ENCODE measurements at places on chromosomes 1 and 21.

DNA sequence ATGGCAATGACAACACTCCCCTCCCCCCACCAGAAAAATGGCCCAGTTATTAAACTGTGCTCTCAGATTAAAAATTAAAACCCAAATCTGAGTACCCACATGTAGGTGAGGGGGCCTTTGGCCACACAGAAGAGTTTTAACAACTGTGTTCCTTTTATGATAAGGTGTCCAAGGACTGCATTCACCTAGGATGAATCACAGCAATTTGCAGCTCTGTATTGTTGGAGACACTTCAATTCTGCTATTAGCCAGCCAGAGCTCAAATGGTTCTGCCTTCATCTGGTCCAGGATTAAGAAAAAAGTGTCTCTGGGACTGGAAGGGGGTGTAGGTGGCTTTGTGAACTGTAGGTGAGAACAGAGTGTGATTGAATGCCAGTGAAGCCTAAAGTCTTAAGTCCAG is 43.3 kb upstream of the DIRAS3 start:
- DNase-seq = no peak

DNA sequence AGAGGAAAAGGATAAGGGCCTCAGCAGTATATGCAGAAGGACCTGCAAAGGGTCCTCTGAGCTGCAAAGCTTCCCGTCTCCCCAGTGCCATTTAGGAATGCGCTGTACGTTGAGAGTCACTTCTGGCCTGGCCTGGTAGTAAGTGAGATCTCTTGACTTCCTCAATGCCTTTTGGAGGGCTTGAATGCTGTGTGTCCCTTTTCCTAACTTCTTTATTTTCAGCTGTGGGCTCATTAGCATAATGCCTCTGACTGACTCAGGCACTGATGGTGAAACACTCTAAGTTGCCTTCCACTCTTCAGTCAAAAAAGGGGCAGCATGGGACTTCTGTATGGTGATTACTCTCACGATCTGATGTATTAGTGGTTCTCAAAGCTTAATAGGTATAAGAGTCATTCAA is 49.9 kb downstream of the XCL1 start:
- DNase-seq = no peak

GRCh38 chr1:47532921-47533792 is 95.3 kb downstream of the FOXD2 start:
- DNase-seq = no peak

DNA sequence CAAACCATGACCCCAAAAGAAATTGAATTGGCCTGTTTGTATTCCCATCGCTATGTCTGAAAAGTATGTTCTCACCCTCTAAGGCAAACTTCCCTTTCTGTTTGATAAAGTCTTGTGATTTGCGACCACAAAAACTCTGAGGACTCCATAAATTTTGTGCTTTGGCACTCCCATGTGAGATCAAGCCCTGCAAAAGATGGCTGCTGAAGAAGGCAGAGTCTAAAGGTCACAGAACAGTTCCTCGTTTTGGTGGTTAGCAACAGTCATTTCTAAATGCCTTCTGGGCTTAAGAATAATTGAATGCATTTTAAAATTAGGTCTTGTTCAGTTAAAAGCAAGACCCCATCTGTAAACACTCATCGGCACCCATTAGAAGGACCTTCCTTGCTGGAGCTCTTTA is 441.6 kb downstream of the OMA1 start:
- no peak for DNase-seq

DNA sequence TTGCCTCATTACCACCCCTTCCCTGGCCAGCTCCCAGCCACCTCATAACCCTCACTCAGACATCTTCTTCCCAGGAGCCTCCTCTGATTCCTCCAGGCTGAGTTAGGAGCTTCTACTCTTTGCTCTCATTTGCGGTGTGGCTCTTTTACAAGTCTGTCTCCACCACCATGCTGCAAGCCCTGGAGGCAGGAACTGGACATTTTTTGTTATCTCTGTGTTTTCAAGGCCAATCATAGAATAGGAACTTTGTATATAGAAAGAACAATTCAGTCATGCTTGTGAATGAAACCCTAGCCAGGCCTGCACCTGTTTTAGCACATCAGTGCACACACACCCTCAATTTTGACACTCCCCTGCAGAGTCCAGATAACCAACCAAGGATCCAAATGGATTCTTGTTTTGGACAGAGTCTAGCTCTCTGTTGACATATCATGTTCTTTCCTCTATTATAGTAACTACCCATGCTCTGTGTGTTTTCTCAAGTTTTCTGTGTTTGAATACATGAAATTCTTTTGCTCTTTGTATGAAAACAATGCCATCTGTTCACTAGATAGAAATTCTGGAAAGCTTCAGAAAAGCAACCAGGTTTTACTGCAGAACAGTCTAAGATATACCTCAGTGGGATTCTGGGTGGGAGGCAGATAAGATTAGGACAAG is 60.9 kb upstream of the ZNF648 start:
- no peak for DNase-seq

- no peak for DNase-seq
Observed at GRCh38 chr1:182587666-182588499, 1.2 kb downstream of the RNASEL start.

DNA sequence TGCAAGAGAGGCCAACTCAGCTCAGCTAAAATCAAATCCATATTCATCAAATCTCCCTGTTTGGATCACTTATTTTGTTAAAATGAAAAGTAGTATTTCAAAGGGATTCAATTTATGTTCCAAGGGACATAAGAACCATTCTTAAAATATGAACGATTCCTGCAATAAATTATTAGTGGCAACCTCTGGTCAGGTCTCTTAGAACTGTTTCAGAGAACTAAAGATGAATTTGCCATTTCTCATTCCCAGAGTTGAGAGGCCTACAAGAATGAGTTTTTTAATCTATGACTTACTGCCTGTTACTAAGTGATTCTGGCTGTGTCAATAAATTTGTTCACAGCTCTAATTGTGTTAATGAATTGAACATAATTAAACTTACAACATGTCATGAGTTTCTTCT is 268.5 kb downstream of the SPATA17 start:
- no peak for DNase-seq

GRCh38 chr1:168921629-168922028 is 184.9 kb upstream of the ATP1B1 start:
- no peak for DNase-seq

Data from effector CD4-positive, alpha-beta T cell (primary cell).